ENCODE measurements at places on chromosomes 3 and 15. TPM values are rescaled to one million over a fixed set of nuclear protein-coding genes. Genes with fewer than 3 reads are reported as not detected.

GOLGA6B gene
- polyA plus RNA-seq, result 1.5 TPM

EHD4 gene
- polyA plus RNA-seq, result 13.9 TPM

DNA sequence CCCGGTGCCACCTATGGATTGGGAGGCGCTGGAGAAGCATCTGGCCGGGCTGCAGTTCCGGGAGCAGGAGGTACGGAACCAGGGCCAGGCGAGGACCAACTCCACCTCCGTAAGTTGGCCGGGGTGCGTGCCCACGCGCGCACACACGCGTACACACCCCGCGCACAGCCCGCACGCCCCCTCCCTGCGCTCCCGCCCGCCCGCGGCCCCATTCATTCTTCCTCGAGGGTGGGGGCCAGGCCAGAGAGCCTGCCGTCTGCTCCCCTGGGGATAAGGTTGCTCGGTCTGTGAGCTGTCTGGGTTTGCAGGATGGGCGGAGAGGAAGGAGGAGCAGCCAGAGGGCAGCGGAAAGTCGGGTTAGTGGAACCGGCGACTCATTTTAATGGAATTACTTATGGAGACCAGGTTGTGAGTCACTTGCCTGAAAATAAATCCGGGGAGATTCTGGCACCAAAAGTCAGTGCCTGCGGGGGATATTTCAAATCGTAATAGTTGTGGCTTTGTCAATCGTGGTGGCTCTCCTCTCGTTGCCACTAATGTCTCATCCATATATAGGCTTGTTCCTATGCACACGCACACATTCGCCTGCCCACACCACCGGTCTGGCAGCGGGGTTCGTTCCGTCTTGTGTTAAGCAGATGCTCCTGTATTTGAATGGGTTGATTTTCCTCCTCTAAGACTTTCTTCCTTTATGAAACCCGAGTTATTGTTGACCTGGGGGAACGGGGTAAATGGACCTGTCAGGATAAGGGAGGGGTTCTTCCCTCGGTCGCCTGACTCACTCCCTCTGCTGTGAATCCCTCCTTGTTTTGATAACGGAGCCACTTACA is 223.4 kb upstream of the IL12A start:
- peak; percentile 37 for DNase-seq

AQP9 gene
- polyA plus RNA-seq, result not detected

LMCD1 gene
- 66.9 TPM for polyA plus RNA-seq

DNA sequence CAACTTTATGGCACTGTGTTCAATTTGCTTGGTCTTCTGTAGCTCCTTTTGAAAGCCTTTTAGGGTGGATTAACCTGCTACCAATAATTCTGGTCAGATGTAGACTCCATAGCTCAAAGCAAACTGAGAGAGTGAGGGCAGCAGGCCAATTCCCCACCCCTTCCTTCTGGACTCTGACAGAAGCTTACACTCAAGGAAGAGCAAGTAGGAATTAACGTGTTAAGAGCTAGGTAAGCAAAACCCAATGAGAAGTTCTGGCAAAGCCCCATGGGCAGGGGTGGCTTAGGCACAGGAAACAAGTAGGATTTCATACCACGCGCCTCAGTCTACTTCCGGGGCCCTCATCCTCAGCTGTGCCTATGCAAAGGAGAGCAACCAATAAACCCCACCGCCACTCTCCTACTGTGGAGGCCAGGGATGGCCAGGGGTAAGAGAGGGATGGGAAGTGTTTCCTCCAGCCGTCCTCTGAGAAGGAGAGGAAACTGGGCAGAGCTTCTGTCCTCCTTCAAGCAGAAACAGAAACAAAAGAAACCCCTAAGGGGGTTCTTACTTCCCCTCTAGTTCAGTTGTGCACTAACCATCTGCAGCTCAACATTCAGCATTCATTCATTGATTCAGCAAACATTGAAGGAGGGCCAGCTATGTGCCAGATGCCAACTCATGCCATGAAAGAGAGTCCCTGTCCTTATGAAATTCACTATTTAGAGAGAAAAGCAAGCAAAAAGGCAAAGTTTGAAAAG is 12.6 kb downstream of the CCR5 start:
- no peak for DNase-seq

GRCh38 chr15:39285071-39285470 is 295.8 kb upstream of the THBS1 start:
- DNase-seq, result no peak

- DNase-seq, result no peak
These were observed 388.5 kb downstream of the VPS13C start for GRCh38 chr15:61671736-61672135.

DNA sequence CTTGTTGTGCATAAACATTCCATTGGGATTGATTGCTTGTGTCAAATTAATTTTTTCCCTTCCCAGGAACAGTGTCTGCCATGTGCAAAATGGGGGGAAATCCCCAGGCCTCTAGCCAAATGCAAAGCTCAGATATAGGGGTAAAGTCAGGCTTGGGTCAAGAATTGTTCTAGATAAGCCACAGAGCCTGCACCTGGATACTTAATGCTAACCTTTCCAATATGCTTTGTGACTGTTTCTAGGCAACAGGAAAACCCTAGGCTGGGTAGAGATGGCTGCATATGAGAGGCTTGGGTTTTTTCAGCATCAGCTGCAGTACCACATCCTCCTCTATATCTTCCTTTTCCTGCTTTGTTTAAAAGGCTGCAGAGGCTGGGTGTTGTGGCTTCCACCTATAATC is 61.9 kb upstream of the ROPN1 start:
- no peak for DNase-seq

GPR160 gene
- 15.0 TPM for polyA plus RNA-seq

ST3GAL6 gene
- polyA plus RNA-seq, result 16.3 TPM

DNA sequence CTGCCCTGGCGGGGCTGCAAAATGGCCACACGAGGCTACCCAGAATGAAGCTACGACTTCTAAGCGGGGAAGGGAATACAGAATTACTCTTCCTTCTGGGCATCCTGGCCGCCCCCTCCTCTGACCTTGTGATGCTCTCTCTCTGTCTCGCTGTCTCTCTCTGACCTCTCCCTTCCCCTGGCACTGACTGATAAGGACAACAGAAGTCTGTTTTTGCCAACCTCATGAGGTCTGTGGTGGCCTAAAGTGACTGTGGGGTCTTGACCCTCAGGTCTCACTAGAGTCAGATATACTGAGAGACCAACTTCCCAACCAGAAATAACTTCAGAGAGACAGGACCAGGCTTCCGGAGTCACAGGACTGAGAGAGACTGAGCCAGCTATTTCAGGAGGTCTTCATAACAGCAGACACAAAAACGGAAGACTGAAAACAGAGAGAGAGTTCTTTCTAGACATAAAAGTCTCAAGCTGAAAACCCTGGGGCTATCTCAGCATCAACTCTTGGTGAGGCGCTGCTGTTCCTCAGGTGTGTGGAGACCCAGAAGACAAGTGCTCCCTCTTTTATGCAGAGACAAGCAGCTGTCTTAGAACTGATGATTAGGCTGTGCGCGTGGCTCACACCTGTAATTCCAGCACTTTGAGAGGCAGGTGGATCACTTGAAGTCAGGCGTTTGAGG is 38.2 kb upstream of the CFAP161 start:
- no peak for DNase-seq

RASGRF1 gene
- 22.7 TPM for polyA plus RNA-seq

SLC22A14 gene
- 0.12 TPM for polyA plus RNA-seq

CSPG4 gene
- 38.6 TPM for polyA plus RNA-seq

GRCh38 chr15:68627995-68628394 is 49.2 kb downstream of the CORO2B start:
- no peak for DNase-seq

DNA sequence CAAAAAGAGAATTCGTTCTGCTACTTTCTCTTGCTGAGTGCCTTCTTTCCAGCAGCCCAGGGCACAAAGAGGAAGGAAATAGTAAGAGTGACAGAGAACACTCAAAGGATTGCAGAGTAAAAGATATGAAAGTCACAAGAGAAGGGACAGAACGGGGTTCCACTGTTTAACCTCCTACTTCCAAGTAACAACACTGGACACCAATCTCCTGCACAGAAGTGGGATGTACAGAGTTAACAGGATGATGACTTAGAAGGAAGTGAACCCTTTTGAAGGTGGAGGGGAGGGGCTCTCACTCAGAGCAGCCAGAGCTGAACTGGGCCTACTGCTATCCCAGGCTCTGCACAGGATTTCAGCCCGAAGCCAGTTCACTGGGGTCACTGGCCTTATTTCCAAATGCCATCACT is 130.1 kb upstream of the PRICKLE2 start:
- no peak for DNase-seq

GRCh38 chr3:45939341-45939771 is 3.9 kb upstream of the CXCR6 start:
- no peak for DNase-seq

DNA sequence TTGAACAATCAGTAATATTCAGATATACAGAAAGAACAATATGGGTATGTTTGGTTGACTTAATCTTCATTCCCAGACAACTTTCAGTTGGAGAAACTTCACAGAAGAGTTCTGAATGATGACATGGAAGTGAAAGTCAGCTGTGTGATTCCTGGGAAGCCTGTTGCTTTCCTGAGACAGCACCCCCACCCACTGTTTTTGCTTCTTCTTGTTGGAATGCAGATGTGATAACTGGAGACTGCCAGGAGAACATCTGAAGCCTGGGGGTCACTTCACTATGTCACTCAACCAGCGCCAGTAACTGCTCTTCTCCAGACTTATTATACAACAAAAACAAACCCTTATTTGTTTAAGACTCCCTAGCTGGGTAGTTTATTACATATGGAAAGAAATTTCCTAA is 599.4 kb downstream of the ZIC1 start:
- no peak for DNase-seq

DNA sequence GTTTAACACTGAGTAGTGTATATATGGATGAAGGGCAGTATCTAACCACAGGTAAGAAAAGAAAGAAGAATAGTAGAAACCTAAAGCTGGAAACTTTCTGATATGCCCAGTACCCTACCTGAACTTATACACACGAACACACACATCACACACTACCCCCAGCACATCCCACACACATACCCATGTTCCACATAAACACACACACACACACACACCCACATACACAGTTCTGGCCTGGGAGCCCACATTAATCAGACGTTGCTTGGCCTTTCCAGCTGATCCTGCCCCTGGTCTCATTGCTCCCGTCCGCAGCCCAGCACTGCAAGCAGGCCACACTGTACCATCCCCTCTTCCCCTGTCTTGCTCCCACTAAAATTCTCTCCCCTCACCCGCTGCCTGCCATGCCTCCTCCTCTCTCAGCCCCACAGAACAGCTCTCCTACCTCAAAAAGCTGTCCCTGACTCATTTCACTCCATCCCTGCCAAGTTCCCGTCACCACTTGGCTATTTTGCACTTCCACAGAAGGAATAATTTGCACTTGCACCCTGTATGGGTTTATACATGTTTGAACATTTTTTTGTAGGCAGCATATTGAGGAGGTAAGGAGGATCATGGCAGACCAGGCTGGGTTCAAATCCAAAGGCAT is 185.8 kb upstream of the PPP2R3A start:
- DNase-seq, result no peak

- no peak for DNase-seq
These were observed 55.0 kb downstream of the TCF12 start for GRCh38 chr15:56973463-56973862.

- no peak for DNase-seq
These were observed 240.9 kb upstream of the STT3B start for GRCh38 chr3:31291818-31292217.

DNA sequence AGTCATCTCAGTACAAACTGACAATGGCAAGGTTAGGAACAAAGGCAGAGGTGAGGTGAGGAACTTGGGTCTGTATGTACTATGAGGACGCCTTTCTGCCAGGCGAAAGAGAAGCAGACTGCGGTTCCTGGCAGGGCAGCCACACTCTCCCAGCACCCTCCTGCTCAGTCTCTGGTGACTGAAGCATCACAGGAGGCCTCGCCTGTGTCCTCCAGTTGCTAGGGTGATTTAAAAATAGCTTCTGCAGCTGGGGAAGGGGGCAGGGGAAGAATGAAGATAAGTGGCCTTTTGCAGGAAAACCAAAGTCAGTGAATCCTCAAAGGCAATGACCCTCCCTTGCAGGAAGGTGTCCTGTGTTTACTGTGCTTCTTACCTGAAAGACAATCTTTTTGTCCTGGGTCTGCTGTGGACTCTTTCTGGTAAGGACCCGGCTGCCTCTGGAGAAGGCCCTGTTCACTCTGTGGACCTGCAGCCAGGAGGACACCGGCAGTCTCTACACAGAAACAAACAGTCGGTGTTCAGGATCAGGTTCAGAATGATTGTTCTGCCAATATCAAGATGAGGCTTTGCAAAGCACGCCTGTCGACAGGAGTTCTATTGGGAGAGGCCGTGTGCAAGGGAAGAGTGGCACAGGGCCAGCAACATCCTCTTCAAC is 65.7 kb upstream of the DGKG start:
- no peak for DNase-seq

GRCh38 chr3:174325834-174326700 is 533.1 kb upstream of the NAALADL2 start:
- DNase-seq, result no peak

CELF6 gene
- polyA plus RNA-seq, result 2.8 TPM

RASGRP1 gene
- 1.2 TPM for polyA plus RNA-seq

DNA sequence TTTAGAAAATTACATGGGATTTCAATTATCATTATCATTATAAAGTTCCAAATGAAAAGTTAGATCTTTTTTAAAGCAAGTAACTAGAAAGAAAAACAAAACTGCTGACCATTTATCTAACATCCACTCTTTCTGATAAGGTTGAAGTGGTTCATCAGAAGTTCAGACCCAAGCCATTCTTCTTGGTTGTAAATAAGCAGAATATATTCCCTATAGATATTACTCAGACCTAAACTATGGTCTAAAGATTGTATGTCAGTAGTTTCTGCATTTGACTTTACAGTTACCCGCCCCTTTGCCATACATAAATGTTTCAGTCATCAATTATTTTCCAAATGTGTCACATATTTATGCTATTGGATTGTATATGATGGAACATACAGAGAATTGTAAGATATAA is 136.7 kb downstream of the PLOD2 start:
- DNase-seq, result no peak

RTP3 gene
- not detected for polyA plus RNA-seq

DNA sequence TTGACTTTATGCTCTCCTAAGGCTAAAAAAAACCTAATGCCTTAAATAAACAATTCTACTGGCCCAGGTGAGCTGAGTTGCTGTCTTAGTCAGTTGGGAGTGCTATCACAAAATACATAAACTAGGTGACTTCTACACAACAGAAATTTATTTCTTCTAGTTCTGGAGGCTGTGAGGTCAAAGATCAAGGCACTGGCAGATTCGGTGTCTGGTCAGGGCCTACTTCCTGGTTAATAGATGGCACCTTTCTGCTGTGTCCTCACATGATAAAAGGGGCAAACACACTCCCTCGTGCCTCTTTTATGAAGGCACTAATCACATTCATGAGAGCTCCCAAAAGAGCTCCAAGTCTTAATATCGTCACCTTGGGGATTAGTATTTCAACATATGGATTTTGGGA is 11.5 kb upstream of the TBL1XR1 start:
- no peak for DNase-seq

DNA sequence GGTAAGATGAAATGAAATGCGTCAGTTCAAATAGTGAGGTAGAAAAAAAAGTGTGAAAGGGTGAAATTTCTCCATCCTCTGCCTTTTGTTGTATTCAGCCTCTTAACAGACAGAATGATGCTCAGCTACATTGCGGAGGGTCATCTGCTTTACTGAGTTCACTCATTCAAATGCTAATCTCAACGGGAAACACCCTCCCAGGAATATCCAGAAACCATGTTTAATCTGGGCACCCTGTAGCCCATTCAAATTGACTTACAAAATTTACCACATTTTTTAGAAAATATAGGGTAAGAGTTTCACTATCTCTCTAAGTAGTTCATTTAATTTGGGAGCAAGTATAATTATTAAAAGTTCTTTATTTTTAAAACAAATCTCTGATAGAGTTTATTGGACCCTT is 42.9 kb downstream of the C3orf38 start:
- DNase-seq, result no peak
